D341Med (cell line): ENCODE measurements at places on chromosomes 13 and 19.

- DNase-seq: no peak
Measured at GRCh38 chr13:106527445-106527801, 8.0 kb downstream of the EFNB2 start.

GRCh38 chr19:5093948-5094718, 125.2 kb downstream of the KDM4B start:
- no peak for DNase-seq

- DNase-seq: no peak
Measured at GRCh38 chr19:42129399-42130253, 2.6 kb downstream of the POU2F2 start.

DNA sequence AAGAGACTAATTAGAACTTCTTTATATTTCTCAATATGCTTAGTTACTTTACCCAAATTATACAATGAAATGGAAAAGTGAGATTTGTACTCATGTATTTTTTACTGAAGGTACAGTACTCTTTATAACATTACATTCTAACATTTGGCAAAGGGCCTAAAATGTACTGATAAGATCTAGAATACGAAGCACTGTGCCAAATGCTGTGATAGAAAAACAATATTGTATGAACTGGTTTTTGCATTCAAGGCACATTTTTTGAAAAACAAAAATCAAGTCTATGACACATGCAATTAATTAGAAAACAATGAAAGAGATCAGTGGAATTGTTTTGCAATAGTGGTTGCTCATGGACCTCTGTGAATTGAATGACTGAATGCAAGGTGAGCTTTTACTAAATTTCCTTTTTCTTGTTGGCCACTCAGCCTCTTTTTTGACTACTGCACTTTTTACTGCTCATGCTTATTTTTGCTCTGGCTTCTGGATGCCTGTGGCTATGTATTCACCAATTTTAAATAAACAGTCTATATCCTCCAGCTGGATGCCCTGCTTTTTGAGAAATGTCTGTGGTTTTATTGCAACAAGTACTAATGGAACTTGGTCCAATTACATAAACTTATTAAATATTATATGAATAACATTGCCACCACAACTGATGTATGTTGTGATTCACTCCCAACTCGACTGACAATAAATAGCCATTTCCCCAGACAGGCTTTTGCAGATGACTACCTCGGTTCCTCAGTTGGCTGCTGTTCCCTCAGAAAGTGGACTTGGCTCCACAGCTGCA, 41.4 kb upstream of the OBI1 start:
- no peak for DNase-seq
